ENCODE measurements at places on chromosomes 3 and 15.

DNA sequence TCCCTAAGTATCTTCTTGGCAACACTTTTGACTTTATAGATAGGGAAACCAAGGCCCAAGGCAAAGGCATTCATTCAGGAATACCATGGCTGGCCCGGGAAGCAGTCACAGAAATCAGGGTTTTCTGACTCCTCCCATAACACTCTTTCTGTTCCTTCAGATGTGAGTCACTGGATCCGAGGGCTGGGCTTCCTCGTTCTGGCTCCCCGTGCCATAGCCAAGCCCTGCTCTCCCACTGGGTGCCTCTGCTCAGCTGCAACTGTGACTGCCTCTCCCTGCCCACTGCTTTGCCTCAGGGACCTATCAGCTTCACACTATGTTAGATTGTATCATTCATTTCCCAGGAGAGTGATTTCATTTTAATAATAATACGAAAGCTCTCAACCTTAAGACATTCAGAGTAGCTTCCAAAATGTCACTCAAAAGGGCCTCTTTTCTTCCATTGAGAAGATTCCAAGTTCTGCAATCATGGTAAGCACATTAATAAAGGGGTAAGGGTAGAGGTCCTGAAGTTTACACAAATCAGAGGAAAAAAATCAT, 50.2 kb downstream of the GABRB3 start:
- DNase-seq: no peak

GRCh38 chr3:193829781-193830180, 236.8 kb downstream of the OPA1 start:
- DNase-seq: no peak

DNA sequence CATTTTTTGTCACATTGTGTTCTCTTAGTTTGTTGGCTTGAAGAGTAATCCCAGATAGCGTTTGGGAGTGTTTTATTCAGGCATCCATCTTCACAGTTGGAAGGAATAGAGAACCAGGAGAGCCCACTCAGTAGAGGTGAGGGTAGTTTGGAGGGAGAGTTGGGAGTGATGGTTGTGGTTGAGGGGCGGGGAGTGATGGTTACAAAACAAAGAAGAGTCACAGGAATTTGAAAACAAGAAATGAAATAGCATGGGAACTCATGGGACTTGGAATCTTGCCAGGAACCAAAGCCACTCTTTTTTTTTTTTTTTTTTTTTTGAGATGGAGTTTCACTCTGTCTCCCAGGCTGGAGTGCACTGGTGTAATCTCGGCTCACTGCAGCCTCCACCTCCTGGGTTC, 36.3 kb downstream of the DUT start:
- no peak for DNase-seq

DNA sequence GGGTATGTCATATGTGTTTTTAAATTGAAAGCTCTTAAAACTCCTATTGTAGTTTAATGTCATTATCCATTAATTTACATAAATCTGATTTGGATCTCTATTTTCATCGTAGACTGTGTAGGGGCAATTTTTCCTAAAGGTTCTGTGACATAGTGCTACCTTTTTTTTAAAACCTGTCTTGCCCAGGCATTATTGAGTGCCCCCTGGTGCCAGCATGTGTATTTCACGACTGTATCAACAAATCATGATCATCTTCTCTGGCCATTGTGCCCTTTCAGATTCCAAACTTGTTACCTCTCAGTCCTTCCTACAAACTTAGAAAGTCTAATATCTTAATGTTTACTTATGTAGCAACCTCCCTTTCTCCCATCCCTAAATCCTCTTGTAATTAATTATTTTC, 97.2 kb upstream of the FLNB start:
- DNase-seq: no peak

- no peak for DNase-seq
These were observed 185.8 kb upstream of the IL12A start for GRCh38 chr3:159802864-159803263.

GRCh38 chr3:164641071-164641470, 437.2 kb downstream of the SI start:
- no peak for DNase-seq

GRCh38 chr3:139944256-139944910, 9.4 kb downstream of the CLSTN2 start:
- DNase-seq: no peak

DNA sequence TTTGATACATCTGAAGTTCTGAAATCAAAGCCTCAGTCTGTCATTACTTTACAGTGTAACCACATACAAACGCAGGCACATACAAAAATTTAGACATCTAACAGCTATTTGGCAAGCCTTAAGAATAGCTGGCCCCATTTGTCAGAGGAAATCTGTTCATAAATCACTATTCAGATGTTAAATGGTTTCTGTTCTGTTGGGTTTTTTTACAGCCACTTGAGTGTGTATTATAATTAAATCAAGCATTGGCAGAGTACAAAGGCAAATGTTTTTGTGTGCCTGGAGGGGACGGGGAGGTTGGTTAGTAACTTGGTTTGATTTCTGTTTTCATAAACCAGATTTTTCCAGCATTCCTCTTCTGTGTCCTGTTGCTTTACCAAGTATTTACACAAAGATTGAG, 24.1 kb downstream of the PIGB start:
- DNase-seq: no peak

GRCh38 chr15:71435552-71435951, 320.3 kb downstream of the THSD4 start:
- no peak for DNase-seq

DNA sequence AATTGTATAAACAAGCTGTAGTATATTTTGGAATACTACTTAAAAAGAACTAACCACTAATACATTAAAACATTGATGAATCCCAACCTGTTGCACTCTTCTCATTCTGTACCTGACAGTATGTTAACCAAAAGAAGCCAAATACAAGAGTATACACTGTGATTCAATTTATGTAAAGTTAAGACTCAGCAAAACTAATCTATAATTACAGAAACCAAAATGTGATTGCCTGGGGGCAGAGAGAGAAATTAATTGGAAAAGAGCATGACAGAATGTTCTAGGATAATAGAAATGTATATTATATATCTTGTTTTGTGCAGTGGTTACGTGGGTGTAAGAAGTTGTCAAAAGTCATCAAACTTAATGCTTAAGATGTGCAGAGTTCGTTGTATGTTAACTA, 31.1 kb downstream of the PIK3CA start:
- DNase-seq: no peak

DNA sequence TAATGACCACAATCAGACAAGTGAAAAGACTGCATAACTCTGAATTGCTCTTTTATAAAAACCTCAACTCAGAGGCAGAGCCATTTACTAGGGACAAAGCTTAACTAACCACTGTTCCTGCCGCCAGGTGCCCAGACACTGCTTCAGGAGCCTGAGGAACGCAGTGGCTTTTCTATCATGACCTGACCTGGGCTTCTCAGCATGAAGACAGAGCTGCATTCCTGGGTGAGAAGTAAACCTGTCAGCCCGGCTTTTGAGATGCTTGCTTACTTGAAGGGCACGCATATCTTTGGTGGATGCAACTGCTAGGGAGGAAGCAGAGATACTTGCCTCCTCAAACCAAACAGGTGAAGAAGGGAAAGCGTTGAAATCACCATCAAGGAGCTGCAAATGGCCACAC, 7.9 kb downstream of the LRRC31 start:
- no peak for DNase-seq

DNA sequence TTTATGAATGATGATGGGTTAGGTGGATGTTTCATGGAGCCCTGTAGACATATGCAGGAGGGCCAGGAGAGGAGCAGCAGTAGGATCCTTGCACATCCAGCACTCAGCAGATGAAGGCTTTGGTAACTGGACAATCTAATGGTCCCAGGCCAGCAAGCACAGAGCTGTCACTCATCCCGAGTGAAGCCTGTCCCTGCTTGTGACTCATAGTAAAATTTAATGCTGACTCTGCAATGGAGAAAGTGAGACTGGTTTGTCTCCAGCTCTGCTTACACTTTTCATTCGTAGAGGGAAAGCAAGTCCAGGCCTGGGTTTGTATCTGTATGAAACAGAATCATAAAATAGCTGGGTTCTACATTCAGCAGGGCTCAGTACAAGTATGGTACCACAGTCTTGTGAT, 131.7 kb downstream of the DTWD1 start:
- DNase-seq: no peak

DNA sequence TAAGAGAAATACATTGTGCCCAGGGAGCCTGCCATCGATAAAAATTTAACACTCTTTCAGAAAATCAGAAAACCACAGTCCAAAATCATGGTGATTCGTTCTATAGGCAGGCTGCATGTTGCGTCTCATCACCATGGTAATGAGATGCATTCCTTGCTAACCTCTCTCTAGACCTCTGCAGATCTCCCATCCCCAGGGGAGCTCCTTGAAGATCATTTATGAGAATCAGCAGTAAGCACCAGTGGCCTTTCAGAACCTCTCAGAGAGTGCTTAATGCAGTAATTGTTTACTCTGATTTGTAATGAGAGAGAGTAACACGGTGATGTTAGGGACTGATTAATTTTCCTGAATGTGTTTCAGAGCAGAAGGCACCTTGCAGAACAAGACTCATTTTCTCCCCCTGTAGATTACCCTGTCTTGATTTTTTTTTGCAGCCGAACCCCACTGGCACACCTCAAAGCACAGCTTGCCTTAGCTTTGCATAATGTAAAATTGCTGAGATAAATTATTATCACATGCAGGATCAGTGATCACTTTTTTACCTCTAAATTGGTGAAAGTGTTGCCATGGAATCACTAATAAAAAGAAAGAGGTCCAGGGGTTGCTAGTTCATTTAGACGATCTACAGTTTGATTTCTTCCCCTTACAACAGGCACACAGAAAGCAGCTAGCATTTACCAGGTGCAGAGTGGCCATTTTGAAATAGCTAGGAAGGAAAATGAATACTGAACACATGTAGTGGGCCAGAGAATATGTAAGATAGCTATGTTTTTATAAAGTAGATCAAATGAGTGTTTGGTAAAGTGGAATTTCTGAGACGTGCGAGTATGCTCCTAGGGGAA, 98.9 kb upstream of the CHL1 start:
- DNase-seq: no peak

- no peak for DNase-seq
These were observed 10.7 kb downstream of the HMCES start for GRCh38 chr3:129289201-129289921.

Measured in GM18507 (cell line).